GDM1 (cell line): ENCODE measurements at places on chromosomes 7 and 10.

- DNase-seq, result peak; percentile 42
Measured at GRCh38 chr10:92699193-92699517, 9.4 kb downstream of the HHEX start.

GRCh38 chr7:83782628-83783027 is 133.7 kb upstream of the SEMA3E start:
- DNase-seq, result no peak

GRCh38 chr7:156064971-156065386 is 252.7 kb upstream of the SHH start:
- no peak for DNase-seq

DNA sequence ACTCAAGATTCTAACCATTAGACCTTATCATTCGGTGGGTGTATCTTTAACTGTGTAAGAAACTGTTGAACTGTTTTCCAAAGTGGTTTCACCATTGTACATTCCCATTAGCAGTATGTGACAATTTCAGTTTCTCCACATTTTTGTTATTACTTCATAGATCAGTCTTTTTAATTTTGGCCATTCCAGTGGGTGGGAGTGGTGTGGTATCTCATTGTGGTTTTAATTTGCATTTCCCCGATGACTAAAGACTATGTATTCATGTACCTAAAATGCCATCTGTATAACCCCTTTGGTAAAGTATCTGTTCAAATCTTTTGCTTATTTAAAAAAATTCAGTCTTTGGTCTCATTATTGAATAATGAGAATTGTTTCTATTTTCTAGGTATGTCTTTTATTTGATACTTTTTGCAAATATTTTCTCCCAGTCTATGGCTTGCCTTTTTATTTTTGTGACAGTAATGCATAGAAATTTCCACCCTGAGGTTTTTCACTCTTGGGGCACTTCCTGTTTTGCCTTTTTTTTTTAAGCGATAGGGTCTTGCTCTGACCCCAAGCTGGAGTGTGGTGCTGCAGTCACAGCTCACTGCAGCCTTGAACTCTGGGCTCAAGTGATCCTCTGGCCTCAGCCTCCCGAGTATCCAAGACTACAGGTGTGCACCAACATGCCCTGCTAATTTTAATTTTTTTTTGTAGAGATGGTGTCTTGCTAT is 141.1 kb upstream of the ITGB1 start:
- DNase-seq, result no peak

- DNase-seq, result no peak
Measured at GRCh38 chr10:44287408-44287807, 97.5 kb downstream of the CXCL12 start.

GRCh38 chr7:1700086-1700485 is 30.0 kb downstream of the ELFN1 start:
- DNase-seq, result no peak

DNA sequence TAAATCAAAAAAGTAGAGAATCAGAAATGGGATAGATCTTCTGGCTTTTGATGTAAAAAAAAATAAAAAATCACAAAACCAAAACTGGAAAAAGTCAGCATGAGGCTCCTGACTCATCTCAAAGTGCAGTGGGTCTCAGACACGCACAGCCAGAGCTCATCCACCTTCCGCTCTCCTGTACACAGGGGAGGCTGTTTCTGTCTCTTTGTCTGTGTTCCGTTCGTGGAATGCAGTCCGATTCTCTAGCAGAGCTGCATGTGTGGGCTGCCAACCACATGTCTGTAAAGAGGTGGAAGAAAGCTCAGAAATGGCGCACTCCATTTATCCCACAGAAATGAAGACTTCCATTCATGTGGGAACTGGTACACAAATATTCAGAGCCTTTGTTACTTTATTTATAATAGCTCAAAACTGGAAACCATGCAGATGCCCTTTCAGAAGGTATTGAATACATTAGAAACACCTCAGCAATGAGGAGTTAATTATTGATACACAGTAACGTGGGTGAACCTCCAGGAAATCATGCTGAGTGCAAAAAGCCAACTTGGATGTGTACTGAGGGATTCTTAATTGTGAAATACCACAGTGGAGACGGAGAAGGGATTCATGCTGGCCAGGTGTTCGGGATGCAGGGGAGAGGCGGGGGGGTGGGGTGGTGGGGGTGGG is 123.3 kb downstream of the TRRAP start:
- DNase-seq, result no peak

DNA sequence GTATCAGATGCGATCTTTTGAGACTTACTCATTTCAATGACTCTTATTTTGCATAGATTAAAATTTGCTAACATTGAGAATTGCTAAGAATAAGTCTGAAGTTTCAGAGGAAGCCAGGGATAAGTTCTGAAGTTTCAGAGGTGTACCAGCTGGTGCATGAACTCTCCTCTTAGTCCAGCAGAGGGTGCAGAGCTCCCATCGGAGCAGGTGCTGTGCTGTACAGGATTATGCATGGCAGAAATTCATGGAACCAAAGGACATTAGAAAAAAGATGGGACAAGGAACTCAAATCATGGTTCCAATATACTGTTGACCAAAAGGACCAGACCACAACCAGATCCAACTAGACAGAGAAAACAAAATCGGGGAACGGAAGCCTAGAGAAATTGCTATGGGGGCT is 41.9 kb downstream of the MGAM2 start:
- no peak for DNase-seq

- no peak for DNase-seq
Measured at GRCh38 chr10:9605231-9605630, 1412.4 kb upstream of the CELF2 start.

GRCh38 chr10:73937333-73938043 is 26.6 kb downstream of the PLAU start:
- no peak for DNase-seq

GRCh38 chr7:103065667-103066066 is 8.9 kb downstream of the FBXL13 start:
- peak; percentile 52 for DNase-seq

DNA sequence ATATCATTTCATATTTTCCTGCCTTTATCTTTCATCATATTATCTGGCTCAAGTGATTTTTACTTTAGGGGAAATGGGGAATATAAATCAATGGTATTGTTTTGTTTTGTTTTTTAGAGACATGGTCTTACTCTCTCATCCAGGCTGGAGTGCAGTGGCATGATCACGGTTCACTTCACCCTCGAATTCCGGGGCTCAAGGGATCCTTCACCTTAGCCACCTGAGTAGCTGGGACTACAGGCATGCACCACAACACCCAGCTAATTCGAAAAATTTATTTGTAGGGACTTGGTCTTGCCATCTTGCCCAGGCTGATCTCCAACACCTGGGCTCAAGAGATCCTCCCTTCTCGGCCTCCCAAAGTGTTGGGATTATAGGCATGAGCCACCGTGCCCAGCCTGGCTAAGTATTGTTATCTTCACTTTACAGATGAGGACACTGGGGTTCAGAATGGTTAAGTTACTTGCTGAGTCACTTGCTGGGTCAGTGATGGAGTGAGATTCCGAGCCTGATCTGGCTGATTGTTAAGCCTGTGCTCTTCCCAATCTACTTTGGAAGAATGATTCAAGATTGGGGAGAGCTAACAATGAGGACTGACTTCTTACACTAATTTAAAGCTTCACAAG is 3.7 kb upstream of the SLC16A9 start:
- no peak for DNase-seq

GRCh38 chr7:155215576-155216325 is 81.9 kb upstream of the INSIG1 start:
- DNase-seq, result no peak

GRCh38 chr7:137395420-137395819 is 51.9 kb upstream of the PTN start:
- DNase-seq, result no peak
